NCI-H187 (cell line): ENCODE measurements at places on chromosomes 4 and X.

DNA sequence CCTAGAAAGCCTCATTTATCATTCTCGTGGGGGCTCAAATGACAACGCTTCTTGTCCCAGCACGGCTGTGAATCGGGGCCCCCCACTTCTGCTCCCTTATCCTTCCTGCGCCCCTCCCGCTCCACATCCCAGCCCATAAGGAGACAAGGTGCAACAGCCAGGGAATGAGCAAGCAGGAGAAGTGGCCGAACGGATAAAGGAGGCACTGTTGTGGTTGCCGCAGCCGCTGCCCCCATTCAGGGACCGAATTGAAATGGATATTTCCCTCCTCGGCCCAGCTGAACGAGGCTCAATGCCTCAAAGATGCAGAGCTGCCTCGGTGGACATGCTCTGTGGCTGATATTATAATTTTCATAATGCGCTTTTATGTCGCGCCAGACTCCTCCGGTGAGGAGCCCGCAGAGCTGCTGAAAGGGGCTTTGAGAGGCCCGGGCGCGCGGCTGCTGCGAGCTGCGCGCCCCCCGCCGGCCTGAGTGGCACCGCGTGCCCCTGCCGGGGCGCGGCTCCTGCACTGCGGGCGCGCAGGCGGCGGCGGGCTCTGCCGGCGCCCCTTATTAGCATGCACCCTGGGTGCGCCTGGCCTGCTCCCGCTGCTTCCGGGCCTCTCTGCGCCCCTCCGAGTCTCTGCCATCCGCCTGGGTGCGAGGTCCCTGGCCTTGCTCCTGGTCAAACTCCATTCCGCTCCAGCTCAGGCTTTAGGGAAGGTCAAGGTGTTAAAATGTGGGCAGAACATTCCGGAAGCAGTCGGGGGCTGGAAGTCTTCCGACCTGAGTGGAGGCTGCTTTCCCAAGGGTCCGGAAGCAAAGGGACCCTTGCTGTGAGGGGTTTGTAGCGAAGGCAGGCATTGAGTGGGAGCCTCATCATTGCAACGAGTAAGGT is 68.2 kb upstream of the TMEM33 start:
- DNase-seq: no peak

DNA sequence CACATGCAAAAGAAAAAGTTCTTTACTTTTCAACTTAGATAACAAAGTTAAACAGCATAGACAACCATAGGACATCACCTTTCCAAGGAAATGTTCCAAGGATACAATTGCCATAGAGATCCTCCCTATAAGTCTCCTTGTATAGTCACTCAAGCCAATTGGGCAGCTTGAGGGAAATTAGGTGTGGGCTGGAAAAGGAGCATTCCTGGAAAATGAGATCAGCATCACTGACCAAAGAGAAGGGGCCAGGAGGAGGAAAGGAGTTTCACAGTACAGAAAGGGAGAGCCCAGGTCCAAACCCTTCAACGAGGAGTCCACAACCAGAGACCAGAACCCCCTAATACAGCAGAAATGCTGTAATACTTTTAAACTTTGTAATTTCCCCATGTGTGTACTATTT is 91.5 kb upstream of the PPARGC1A start:
- DNase-seq: no peak

- no peak for DNase-seq
Observed at GRCh38 chr4:19346636-19347035, 905.1 kb upstream of the SLIT2 start.

DNA sequence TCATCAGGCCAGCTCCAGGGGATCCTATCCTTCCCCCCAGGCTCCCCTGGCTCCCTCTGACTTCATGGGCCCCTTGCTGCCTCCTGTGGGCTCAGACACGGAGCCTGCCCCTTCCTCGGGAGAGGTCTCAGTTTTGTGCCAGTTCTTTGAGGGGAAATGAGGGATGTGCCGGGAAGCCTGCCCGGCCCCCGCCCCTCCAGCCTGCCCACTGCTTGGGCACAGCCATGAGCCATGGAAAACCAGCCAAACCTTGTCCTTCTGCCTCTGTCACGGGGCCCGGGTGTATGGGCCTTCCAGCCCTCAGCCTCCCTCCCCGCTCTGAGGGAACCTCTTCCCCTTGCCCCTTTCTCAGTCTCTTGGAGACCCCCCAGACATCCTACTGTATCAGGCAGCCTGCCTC is 6.8 kb downstream of the BGN start:
- no peak for DNase-seq

DNA sequence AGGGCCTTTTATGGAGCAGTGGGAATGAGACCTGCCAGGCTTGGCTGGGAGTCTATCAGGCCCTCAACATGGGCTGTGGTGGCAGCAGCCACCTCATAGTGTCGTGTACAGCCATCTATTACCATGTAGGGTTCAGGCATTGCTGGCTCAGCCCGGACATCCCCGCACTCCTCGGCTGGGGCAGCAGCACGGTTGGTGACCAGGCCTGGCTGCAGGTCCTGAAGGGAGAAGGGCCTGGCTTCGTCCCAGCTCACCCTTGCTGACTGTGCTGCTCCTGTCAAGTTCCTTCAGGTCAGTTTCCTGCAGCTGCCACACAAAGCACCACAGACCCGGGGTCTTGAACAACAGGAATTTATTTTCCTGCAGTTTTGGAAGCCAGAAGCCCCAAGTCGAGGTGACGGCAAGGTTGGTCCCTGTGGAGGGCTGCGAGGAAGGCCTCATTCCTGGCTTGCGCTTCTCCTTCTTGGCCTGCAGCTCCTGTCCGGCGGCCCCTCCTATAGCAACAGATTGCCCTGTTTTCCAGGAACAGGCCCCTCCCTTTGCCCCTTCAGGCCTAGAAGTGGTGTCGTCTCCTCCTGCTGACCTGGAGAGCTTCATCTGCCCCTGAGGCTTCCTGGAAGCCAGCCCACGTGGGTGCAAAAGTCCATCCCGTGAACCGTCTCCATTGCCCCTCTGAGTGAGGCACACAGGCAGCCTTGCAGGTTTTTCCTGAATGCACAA is 25.2 kb upstream of the SORCS2 start:
- no peak for DNase-seq

- no peak for DNase-seq
Observed at GRCh38 chr4:85391589-85392410, 83.2 kb upstream of the ARHGAP24 start.

- no peak for DNase-seq
Observed at GRCh38 chr4:3301450-3302172, 8.8 kb downstream of the RGS12 start.

GRCh38 chr4:243426-243825 is 61.8 kb downstream of the ZNF732 start:
- no peak for DNase-seq

DNA sequence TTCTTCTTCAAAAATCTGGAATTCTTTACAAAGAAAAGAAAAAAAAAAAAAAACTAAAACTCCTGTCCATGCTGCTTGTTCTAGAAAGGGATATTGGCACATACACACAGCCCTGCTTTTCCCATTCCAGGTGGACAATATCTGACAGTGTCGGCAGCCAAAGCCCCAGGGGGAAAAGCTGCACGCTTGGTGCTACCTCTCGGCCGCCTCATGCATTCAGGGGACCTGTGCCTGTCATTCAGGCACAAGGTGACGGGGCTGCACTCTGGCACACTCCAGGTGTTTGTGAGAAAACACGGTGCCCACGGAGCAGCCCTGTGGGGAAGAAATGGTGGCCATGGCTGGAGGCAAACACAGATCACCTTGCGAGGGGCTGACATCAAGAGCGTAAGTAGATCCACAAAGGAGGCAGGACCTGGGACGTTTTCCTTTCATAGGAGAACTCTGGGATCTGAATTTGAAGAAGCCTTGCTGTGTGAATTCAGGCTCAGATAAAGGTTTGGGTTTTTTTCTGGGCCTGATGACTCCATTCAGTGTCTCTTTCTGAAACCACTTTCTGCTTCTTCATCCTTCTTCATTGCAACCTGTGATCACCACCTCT is 71.9 kb downstream of the NPNT start:
- DNase-seq: no peak

DNA sequence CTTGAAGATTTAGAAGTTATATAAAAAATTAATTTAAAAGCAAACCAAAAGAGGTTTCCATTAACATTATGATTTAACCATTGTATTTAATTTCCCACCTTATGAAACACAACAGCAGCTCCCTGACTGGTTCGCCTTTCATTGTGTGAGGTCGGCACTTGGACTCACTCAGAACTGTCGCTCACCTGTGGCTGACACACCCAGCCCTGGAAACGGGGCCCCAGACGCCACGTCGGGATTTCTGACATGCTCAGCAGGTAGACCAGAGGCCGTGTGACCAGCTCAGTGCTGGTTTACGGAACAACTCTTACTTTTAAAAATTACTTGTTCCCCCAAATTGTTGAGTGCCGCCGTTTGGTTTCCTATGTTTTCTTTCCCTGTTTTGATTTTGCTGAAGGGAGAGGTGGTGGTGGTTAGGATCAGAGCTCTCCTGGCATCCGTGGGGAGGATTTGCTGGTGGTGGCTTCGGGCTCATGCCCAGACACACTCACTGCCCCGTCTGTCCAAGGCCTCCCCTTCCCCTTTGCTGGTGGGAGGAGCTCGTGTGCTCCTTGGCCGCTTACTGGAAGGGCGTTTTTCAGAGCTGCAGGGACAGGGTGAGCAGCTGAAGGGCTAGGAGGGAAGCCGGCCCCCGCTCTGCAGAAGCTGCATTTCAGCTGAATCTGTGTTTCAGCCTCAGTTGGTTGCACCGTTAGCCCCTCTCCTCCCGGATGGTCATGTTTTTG is 59.2 kb downstream of the CPLX1 start:
- DNase-seq: no peak

DNA sequence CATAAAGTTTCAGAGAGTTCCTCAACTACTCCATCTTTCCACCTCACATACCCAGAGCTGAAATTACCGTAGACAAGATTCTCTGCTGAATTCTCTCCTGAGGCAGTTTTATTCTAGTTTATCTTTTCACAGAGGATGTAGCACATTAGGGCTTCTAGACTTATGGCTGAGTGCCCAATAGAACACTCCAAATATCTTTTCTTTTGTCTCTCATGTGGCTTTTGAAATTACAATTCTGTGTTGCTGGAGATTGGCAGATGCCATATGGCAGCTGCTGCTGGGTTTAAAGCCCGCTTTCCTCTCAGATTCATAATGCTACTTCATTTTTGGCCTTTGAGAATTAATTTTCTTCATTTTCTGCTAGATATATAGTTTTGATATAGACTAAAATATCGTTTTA is 107.6 kb upstream of the BANK1 start:
- DNase-seq: no peak

DNA sequence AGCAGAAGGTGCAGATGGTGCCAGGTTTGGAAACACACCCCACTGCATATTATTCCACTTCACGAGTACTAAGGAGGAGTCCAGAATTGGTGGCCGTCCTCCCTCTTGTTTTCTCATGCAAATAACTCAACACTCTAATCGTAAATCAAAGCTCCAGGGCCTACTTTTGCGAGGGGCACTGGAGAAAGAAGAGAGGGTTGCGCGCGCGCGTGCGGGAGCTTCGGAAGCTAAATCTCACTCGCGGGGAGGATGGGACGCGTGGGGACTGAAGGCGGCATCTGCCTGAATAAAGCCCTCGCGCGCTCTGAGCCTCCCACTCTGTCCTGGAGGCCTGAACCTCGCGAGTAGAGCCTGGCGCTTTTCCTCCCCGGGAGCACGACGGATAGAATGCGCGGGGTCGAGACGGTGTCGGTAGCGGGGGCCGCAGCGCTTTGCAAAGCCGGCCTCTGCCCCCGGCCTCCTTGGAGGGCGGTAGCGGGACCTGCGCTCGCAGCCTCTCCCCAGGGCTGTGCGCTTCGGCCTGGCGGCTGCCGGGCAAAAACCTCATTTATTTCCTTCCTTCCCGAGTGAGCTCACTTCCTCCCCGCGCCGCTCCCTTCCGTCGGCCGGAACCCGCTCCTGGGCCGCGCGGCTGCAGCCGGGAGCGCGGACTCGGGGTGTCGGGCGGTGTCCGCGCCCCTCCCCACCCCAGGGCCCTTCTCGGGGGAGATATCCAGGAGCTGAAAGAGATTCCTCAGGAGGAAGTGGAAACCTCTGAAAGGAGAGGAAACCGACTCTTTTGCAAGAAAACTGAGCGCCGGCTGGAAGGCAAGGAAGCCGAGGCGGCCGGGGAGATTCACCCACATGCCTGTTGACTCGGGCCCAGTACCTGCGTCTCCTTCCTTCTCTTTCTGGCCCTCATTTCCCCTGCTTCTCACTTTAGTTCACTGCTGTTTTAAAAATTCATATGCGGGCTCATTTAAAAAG is 20.7 kb downstream of the HAND2 start:
- DNase-seq: no peak

- no peak for DNase-seq
Observed at GRCh38 chrX:124346877-124347241, 496 bp downstream of the SH2D1A start.

DNA sequence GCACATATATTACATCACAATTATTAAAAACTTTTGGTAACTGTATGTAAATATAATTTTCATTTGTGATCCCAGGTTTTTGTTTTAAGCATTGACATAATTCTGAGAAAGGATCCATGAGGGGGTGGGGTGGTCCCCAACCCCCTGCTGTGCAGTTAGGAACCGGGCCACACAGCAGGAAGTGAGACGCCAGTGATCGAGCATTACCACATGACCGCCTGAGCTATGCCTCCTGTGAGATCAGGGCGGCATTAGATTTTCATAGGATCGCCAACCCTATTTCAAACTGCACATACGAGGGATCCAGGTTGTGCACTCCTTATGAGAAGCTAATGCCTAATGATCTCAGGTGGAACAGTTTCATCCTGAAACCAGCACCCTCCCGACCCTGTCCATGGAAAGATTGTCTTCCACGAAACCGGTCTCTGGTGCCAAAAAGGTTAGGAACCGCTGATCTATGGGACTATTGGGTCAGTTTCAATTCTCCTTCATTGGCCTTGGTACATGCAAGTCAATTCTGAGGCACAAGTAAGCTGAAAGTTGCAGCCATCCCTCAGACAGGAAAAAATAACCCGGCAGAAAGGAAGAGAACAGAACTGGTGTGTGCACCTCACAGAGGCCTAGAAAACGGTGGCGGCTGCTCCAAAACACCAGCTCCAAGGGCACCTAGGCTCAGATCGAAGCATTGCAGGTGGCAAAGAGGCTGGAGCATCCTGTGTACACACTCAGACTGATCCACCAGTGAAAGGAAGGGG is 7.0 kb upstream of the TMSB4X start:
- DNase-seq: no peak

DNA sequence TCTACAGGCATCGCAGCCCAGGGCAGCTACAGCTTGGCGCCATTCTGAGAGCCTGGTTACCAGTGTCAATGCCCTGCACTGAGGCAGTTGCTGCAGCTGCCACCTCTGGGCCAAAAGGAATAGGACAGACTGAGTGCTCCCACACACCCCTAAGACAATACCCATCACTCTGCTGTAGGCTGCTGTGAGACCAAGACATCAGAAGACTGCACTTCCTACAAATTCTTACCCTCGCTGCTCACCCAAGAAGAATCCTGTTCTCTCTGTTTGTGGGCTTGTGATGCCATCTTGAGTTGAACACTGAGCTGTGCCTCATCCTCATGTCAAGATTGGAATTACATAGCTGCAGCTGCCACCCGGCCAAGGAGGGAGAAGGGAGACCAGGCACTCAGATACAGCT is 1847.0 kb upstream of the PCDH10 start:
- DNase-seq: no peak

DNA sequence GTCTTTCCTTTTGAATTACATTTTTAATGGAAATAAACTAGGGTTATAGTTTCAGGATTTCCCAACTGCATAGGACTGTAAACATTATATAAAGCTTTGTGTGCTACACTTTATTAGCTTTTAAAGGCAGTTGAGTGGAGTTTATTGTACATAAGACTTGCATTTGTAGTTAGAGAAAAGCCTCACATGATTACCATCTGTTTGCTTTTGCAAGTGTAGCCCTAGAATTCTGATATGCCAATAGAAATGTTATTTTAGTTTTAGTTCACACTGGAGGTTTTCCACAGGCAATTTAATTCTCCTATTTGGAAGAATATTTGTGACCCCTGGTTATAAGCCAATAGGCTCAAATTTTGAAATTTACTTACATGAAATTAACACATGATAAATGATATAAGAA is 41.3 kb upstream of the ANK2 start:
- no peak for DNase-seq

- DNase-seq: no peak
Observed at GRCh38 chr4:40865696-40866095, 115.9 kb downstream of the NSUN7 start.
